ENCODE measurements at places on chromosomes 6 and 20. TPM values are rescaled to one million over a fixed set of nuclear protein-coding genes. Genes with fewer than 3 reads are reported as not detected.

GRCh38 chr6:44725070-44725469 is 337.6 kb downstream of the CDC5L start:
- DNase-seq: peak; percentile 56

PRR18 gene
- polyA plus RNA-seq: not detected

DNA sequence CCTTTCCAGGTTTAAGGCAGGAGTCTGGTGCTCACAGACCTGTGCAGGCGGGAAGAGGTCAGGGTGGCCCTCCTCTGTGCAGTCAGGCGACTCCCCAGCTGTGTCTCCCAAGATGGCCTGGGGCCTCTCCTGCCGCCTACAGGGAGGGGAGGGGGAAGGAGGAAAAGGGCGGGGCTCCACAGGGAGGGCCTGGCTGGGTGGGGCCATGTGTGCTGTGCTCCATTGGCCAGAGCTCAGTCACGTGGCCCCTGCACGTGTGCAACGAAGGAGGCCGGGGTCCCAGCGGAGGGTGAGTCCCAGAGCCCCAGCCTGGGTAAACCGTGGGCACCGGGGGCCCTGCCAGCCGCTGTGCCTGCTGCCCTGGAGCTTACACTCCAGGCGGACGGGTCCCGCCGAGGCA is 211.6 kb downstream of the ZDHHC14 start:
- DNase-seq: no peak

PRL gene
- 0.13 TPM for polyA plus RNA-seq

DNA sequence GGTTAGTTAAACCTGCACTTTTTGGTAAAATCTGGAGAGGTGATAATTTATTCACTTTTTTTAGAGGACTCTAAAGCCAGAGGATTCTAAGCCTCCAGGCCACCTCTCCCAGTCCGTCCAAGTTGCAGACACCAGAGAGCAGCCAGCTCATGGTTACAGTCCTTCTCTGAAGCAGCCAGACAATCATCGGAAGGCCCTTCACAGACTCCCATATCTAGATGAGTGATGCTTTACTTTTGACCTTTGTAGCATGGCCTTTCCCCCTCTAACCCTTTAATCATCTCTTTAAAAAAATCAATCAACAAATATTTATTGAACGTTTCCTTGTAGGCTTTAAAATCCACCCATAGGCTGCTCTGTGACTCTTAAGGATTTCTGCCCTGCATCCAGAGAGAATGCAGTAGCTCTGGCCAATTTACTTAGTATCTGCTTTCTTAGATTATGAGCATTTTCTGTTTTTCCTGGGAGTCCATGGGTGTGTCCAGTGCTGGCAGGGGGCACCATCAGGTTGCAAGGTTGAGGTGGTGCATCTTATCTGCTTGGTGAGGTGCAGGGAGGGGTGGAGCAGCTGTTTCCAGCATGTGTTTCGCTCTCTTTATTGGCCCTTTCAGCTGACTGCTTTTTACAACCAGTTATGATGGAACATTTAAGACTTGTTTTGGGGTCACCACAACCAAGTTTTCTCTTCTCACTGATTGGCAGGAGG is 58.6 kb downstream of the JARID2 start:
- DNase-seq: no peak

GRCh38 chr20:6583134-6583738 is 184.2 kb upstream of the BMP2 start:
- DNase-seq: no peak

GRCh38 chr20:10939331-10939941 is 265.6 kb upstream of the JAG1 start:
- no peak for DNase-seq

Measured in CD14-positive monocyte (primary cell).